ENCODE measurements at places on chromosomes 7 and 10.

DNA sequence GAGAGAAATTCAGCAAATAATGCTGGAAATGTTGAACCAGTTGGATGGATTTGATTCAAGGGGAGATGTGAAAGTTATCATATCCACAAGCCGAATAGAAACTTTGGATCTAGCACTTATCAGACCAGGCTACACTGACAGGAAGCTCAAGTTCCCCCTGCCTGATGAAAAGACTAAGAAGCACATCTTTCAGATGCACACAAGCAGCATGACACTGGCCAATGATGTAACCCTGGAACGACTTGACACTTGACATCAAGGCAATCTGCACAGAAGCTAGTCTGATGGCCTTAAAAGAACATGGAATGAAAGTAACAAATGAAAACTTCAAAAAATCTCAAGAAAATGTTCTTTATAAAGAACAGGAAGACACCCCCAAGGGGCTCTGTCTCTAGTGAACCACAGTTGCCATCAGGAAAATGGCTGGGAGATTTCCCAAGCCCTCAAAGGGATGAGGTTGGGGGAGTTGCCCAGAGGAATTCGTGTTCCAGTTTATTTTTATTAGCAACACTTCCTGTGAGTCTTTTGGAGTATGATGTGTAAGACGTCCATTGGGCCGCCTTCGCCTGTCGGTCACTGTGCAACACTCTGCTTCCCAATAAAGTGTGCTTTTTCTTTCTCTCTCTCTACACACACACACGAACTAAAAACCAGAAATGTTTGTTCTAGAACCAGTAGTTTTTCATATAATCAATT lies 200.0 kb downstream of the HIBADH start:
- no peak for DNase-seq

- DNase-seq: no peak
Observed at GRCh38 chr7:48540746-48541145, 369.5 kb downstream of the ABCA13 start.

DNA sequence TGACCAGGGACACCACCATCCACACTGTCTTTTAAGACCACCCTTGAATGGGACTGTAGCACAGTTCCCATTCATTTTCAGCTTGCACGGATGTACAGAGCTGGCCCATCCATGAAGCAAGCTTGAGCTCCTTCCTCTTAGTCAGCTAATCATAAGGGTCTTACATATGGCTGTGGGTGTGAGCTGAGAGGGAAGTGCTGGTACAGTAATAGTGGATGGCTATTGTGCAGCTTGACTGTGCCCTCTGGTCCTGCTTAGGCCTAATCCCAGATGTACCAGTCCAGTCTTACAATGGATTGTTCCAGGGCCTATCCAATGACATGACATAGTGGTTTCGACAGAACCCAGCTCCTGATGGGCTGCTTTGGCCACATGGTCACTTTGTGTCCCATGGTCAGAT lies 96.9 kb upstream of the ZNF438 start:
- no peak for DNase-seq

DNA sequence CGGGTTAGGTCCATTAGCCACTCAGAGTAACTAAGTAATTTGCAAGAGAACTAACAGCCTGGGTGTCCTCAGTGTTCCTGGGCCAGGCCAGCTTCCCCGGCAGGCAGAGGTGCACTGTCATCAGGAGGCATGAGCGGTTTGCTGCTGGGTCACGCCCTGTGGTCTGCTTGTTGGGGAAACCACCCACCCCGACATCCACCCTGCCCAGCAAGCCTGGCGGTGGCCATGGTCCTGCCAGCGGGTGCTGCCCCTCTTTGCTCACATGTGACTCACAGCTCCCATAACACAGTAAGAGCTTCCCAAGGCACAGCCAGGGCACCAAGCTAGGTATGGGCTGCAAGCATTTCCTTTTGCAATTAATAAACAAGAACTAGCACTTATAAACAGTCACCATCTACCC lies 75.9 kb downstream of the RGS10 start:
- peak; percentile 73 for DNase-seq

- no peak for DNase-seq
Observed at GRCh38 chr10:76644476-76644875, 993.1 kb downstream of the KCNMA1 start.

DNA sequence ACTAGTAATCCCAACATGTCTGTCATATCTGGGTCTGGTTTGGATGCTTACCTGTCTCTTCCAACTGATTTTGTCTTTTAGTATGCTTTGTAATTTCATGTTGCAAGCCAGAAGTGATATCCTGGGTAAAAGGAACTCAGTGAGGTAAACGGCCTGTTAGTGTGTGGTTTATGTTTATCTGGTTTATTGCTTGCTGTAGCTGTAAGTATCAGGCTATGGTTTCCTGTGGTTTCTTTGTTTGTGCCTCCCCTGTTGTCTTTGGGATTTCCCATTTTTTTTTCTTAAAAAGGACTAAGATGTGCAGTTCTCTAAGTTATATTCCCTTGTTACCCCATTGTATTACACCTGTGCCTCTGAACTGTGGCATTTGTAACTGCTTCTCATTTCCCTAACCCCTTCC lies 323.5 kb upstream of the POM121L12 start:
- DNase-seq: no peak

DNA sequence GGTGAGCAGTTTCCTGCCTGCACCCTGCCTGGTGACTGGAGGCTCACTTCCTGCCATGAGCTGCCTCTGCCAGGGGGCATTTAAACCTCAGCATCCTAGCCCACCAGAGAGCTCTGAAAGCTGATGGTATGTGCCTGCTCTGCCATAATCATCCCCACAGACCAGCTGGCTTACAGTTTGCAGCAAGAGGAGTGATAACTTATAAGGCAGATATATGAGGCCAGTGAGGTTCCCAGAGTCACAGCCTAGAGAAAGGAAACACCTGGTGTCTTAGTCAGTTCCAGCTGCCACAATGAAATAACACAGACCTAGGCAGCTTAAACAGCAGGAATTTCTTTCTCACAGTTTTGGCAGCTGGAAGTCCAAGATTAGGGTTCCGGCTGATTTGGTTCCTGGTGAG lies 232.0 kb downstream of the PAXIP1 start:
- DNase-seq: no peak

DNA sequence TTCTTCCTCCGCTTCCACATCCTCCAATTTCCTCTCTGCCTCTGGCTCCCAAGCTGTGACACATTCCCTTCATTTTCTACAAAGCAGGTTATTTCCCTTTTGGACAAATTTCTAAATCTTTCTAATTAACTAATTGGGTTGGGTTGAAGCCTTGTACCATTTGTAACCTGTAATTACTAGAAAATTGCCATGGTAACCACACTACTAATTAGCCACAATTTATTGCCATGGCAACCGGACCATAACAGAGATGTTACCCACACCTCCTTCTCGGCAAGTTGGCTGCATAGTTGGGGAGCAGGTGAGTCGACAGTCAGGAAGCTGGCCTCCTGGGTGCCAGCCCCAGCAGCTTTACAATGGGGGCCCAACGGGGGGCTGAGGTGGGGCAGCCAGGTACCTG lies 61.6 kb downstream of the GOLGA7B start:
- DNase-seq: no peak

GRCh38 chr7:51045319-51046102 lies 262.8 kb upstream of the GRB10 start:
- DNase-seq: peak; percentile 100

GRCh38 chr10:36195364-36195763 lies 553.3 kb upstream of the FZD8 start:
- DNase-seq: no peak

DNA sequence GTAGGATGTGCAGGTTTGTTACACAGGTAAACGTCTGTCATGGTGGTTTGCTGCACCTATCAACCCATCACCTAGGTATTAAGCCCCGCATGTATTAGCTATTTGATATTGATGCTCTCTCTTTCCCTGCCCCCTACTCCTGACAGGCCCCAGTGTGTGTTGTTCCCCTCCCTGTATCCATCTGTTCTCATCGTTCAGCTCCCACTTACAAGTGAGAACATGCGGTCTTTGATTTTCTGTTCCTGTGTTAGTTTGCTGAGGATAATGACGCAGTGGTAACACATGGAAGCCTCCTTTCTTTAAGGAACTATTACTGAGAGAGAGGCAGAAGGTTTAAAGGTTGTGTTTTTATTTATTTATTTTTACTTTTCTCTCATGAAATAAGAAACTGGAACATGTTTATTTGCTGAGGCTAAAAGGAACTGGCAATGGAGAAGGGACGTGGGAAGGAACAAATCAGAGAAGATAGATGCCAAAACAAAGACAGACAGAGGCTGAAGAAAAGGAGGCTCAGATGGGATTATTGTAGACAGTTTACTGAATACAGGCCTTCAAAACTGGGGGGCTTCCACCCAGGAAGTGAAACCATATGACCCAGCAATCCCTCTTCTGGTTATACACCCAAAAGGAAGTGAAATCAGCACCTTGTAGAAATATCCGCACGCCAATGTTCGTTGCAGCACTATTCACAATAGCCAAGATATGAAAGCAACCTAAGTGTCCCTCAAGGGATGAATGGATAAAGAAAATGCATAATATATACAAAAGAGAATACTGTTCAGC lies 556.3 kb downstream of the GRM8 start:
- DNase-seq: no peak

DNA sequence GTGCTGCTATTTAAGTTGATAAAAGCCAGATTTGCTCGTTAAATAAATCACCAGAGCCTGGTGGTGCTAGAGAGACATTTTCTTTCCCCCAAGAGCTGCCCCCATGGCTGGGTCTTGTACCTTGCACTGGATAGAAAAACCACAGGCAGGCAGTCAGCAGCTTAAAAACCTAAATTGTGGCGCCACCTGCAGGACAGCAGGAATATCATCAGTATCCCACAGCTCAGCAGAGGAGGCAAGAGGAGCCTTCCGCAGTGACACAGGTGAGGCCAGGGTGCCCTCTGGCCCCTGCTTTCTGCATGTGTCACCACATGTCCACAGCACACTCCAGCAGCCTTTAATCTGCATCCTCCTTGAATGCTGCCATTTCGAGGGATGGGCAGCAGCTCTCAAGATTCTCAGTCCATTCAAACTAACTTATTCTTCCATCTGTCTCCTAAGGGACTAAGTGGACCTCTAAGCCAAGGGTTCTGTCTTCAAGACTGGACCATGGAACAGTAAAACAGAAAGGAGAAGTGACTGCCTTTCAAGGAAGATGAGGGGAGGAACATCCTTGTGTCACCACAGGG lies 4.5 kb upstream of the PLXNA4 start:
- DNase-seq: peak; percentile 81

GRCh38 chr7:64802699-64803098 lies 8.5 kb downstream of the ZNF138 start:
- no peak for DNase-seq

GRCh38 chr10:129521161-129522025 lies 54.4 kb downstream of the MGMT start:
- DNase-seq: no peak

DNA sequence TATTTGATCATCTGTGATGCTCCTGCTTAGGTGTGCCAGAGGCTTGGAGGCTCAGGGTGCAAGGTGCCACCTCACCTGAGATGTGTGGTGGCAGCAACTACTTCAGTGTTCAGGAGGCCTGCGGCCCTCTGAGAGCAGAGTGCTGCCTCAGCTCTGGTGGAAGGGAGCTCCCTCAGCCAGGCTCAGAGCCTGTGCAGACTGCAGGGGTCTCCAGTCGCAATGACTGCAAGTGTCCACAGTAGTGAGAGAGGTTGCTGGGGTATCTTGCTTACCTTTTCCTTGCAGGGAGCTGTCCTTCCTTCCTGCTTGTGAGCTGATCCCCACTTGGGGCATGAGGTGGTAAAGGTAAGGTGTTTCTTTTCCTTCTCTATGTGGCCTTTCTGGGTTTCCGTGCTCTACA lies 131.0 kb upstream of the GAD2 start:
- no peak for DNase-seq

DNA sequence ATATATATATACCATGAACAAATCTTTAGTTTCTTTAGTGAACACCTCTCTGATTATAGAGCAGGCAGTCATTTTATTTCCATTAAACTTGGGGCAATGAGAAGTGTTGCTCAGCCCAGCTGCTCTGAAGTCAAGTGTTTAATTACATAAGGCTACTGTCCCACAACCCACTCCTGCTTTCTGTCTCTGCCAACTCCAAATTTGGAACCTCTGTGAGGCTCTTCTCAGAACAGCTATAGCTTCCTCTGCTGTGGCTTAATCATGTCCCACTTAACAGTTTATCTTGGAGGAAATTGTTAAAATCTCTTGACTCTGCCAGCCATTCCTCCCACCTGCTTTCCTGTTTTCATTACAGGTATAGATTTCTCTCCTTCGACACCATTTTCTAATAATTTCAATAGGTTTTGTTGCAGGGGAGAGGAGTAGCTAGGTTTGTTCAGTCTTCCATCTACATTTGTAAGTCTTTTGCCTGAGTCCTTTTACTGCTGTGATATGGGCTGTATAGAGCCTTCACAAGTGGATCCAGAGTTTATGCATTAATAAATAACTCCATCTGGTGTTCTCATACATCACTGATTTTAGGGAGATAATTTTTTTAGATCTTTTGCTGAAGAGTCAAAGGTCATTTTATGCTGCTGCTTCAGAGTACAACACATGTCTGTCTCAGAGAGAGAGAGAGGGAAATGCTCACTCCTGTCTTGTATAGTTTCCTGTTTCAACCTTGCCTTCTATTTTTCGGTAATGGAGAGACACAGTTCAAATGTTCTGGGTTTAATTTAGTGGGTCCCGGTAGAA lies 170.4 kb downstream of the WNT2 start:
- no peak for DNase-seq

GRCh38 chr10:25631471-25631870 lies 302.6 kb upstream of the MYO3A start:
- no peak for DNase-seq

- DNase-seq: no peak
Observed at GRCh38 chr7:141369422-141369821, 181.8 kb upstream of the AGK start.

DNA sequence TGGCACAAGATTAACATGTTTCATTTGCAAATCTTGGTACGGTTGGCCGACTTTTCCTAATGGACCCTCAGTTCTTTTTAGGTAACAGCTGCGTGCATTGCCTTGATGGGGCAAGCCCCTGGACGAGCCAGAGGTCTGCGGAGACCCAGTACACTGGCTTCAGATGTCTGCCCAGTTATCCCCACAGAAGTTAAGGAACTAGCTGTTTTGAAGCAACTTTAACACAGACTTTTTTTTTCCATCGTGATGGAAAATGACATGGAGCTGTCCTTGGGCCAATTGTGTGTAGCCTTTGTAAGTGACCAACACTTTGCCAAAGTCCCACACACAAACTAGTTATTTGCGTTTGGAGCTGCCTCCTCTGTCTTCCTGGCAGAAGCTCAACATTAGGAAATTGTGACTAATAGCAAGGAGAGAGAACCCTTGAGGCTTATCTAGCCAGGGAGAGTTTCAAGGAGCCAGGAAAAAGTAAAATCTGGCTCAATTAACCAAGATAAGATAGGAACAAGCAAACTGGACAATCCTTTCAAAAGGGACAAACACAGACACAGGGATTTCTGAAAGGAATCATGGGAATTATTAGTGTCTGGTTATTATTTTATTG lies 99.6 kb upstream of the BMPER start:
- no peak for DNase-seq

DNA sequence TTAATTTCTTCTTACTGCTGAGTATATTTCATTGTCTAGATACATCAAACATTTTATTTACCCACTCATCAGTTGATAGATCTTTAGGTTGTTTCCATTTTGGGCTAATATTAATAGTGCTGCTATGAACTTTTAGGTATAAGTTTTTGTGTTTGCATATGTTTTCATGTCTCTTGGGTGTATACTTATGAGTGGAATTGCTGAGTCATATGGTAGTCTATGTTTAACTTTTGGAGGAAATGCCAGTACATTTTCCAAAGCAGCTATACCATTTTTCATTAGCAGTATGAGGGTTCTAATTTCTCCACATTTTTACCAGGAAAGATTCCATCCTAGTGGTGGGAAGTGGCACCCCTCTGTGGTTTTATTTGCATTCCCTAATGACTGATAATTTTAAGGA lies 101.1 kb downstream of the ANKRD30A start:
- no peak for DNase-seq
